ENCODE measurements at places on chromosomes 12 and 14. TPM values are rescaled to one million over a fixed set of nuclear protein-coding genes. Genes with fewer than 3 reads are reported as not detected.

DNA sequence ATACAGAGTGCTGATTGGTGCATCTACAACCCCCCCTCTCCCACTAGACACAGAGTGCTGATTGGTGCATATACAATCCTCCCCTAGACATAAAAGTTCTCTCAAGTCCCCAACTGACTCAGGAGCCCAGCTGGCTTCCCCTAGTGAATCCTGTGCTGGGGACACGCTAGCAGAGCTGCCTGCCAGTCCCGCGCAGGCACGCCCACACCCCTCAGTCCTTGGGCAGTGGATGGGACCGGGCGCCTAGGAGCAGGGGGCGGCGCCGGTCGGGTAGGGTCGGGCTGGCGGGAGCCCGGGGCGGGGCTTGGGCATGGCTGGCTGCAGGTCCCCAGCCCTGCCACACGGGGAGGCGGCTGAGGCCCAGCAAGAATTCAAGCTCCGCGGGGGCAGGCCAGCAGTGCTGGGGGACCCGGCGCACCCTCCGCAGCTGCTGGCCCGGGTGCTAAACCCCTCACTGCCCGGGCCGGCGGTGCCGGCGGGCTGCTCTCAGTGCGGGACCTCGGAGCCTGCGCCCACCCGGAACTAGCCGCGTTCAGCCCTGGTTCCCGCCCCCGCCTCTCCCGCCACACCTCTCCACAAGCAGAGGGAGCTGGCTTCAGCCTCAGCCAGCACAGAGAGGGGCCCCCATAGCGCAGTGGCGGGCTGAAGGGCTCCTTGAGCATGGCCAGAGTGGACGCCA is 64.3 kb upstream of the DDHD1 start:
- peak; percentile 33 for DNase-seq

LRCOL1 gene
- 0.28 TPM for total RNA-seq

GRCh38 chr12:90682398-90682797 is 272.6 kb downstream of the CCER1 start:
- peak; percentile 78 for DNase-seq

DNA sequence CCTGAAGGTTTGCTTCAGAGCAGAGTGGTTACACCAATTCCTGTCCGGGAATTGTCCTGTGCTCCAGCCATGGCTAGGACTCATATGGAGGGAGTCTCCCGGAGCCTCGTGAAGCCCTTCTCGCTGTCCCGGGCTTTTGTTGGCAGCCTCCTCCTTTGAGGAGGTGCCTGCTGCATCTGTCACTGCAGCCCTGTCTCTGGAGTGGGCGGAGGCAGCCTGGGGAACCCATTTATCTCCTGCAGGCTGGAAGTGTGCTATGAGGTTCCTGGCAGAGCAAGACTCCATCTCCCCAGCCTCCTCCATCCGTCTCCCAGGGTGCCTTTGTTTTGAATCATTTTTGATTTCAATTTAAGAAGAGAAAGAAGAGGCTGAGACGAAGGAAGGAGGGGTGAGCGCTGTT is 355.3 kb downstream of the GLT1D1 start:
- no peak for DNase-seq

DNA sequence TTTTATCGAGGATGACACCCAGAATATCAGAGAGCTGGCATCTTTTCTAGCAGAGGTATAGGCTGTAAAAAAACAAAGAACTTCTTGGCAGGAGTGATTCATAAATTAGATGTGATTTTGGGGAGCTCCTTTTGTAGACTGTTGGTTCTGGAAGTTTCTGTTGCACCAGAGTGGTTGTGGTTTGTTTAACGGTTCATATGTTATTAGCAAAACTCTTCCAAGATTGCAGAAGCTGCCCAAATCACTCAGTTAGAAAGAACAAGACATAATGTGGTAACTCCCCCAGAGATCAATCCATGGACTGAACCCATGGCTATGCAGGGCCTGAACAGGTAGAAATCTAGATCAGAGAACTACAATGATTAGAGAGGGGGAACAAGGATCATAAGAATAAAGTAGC is 6.7 kb upstream of the RNASE10 start:
- DNase-seq, result no peak

ACSM4 gene
- total RNA-seq, result not detected

DNA sequence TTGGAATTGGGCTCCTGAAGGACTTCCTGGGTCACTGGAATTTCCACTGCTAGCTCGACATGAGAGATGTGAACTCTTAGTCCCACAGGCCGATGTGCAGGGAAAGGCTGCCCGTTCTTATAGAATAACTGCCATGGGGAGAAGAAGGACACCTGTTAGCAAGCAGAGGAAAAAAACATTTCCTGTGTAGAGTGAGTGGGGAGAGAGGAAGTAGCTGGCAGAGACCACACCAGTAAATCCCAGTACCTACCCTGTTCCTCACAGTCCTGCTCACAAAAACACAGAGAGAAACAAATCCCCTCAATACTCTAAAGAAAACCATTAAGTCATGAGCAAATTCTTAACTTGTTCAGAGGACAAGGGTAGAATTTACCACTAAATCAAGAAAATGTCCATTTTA is 29.5 kb downstream of the AREL1 start:
- DNase-seq, result no peak

GRCh38 chr12:89134213-89134770 is 218.0 kb downstream of the DUSP6 start:
- DNase-seq, result no peak

DNA sequence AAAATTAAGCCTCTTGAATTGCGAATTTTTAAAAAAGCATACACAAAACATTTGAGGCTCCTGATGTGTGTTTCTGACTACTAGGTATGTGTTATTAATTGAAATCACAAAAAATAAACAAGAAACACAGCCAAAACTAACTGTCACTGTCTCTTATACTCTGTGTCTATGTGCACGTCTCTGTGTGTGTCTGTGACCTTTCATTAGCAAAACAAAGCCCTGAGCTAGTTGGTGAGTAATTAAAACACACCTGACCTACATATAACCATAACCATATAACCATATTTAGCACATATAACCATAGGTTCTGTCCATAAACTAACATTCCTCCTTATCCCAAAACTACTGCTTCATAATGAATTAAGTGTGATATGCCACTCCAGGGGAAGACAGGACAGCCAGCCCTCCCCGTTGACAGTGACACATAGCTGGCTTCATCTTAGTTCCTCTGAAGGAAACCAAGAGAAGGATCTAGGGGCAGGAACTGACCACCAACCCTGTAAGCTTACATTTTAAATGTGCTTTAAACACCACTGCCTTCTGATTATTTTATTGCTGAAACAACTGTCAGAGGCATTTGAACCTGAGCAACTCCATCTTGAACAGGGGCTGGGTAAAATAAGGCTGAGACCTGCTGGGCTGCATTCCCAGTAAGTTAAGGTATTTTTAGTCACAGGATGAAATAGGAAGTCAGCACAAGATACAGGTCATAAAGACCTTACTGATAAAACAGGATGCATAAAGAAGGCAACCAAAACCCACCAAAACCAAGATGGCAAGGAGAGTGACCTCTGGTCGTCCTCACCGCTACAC is 106.7 kb downstream of the PPP2R5E start:
- no peak for DNase-seq

GRCh38 chr12:53048780-53049401 is 974 bp upstream of the TNS2 start:
- DNase-seq, result peak; percentile 62

DNA sequence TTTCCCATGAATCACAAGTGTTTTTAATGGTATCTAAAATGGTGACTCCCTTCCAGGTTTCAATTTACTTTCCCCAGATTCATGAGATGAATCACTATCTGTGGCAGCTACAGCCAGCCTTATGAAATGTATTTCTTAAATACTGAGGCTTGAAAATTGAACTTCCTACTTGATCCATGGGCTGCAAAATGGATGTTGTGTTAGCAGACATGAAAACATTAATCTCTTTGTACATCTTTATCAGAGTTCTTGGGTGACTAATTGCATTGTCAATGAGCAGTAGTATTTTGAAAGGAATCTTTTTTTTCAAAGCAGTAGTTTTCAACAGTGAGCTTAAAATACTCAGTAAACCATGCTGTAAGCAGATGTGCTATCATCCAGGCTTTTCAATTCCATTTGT is 250.8 kb downstream of the SLC6A15 start:
- DNase-seq, result peak; percentile 34

DNA sequence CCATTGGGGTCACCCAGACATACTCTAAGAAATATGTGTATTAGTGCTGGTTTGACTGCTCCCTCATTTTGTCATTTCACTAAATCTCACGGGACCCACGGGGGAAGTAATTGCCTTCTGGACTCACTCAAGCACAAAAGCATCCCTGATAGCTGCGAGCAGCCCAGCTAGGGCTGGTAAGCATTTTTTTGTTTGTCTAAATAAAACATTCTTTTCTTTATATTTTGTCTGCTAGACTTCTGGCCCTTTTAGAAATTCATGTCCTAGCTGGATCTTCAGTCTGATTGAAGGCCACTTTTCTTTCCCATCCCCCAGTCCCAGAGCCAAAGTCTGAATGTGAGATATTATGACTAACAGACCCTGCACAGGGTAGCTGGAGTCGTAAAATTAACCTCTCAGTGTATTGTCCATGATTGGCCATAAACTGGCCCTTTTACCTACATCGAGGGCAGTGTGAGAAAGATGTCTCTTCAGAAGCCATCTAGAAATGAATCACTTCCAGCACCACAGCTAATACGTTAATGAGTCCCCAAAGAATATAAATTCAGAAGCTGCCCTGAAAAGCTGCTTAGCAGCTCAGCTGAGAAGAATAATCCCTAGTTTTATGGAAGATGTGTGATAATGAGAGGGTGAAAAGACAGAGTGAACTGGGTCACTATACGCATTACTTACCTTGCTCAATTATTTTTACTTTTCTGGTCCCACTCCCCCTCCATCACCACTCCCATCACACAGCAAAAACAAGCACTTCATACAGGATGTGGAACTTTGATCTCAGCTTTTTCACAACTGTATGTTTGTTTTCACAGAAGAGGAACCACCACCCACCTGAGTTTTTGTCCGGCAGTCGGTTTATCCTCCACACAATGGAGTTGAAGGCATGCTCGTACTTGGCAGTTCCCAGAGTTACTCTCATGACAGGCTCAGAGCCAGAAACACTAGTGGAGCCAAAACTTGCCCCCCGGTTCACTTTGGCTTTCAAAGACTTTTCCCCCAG is 55.6 kb upstream of the GTF2A1 start:
- DNase-seq, result no peak

DNA sequence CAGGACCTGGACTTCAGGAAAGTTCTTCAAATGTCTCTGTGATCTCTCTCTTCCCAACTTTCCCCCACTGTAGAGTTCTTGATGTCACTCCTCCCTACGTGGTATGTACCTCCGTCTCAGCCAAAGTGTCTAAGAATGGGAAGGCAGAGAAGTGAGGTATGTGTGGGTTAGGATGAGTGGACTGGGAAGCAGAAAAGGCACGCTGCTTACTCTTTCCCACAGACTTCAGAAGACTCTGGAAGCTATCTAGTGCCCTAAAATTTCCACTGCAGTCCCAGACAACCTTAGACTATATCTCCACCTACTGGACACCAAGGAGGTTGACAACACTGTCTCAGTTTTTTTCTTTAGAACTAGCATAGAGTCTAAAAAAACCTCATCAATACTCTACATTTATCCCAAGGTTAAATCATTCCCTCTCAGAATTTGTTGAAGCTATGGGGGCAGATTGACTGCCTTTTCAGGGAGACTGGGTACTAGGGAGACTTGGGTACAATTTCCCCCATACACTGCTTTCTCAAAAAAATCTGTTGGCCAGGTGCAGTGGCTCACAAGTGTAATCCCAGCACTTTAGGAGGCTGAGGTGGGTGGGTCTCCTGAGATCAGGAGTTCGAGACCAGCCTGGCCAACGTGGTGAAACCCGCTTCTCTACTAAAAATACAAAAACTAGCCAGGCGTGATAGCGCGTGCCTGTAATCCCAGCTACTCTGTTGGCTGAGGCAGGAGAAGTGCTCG is 20.6 kb upstream of the ITGA5 start:
- DNase-seq, result peak; percentile 86

GRCh38 chr12:6178981-6179761 is 21.0 kb upstream of the CD9 start:
- peak; percentile 51 for DNase-seq

- DNase-seq, result no peak
These were observed 2.5 kb downstream of the PLEKHG3 start for GRCh38 chr14:64706593-64707193.

GPR84 gene
- total RNA-seq, result not detected

DNA sequence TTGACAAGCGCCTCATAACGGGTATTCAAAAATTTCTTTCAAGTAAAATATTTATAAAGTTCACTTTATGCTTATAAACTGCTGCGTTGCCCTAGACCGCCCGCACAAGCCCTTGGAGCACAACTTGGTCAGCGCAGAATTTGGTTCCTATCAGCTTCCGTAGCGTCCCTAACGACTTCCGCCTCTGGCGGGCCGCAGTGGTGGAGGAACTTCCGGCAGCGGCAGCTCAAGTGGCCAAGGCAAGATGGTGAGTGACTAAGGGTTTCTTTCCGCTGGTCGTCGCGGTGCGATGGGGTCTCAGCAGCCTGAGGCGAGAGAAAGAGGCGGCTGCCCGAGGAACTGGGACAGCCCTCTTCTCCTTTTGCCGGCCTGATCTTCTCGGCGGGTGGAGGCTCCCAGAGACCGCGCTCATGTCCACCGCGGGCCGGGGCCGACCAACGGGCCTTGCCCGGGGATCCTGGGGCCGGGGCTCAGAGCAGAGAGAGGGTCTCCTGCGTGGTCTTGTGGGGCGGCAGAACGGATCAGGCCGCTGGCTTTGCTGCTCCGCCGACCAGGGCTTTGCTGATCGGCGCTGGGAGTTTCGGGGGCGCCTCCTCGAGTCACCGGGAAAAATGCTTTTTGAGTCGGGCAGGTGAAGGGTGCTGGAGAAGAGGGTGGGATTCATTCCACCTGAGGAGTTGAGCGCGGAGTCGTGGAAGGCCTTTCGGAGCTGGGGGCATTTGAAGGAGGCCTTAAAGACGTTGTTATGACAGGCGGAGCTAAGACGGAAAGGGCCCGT is at the start of gene PSMC1:
PSMC1 (plus strand) TSS at position 200 of the 778 bp plus-strand sequence; CDS start at position 245, 45 bp downstream.
- peak; percentile 97 for DNase-seq

DNAI7 gene
- total RNA-seq, result 0.28 TPM

- DNase-seq, result peak; percentile 41
These were observed 1.5 kb upstream of the PPP1CC start for GRCh38 chr12:110744151-110744571.

- no peak for DNase-seq
These were observed 21.9 kb upstream of the PTPRB start for GRCh38 chr12:70659077-70659606.

DNA sequence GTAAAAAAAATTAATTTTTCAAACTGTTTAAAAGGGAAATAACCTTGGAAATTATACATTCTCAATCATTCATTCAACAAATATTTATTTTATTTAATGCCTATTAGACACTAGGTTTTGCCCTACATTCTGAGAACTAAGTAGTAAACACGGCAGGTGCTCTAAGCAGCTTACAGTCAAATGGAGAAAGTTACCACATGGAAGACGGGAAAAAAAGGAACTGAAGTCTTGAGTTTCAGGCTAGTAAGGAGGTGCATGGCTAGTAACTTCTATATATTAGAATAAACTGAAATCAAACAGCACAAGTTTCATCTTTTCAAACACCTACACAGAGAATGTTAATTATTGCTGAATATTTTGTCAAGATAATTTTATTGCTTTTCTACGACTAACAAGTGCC is 52.9 kb downstream of the C12orf42 start:
- no peak for DNase-seq

GCN1 gene
- 77.6 TPM for total RNA-seq

GRCh38 chr14:103161054-103161397 is 37.8 kb downstream of the TNFAIP2 start:
- DNase-seq, result no peak

GRCh38 chr12:116125956-116126566 is 151.4 kb downstream of the MED13L start:
- DNase-seq, result no peak

FAM90A1 gene
- total RNA-seq, result not detected
